ENCODE measurements at places on chromosomes 6 and 20.

DNA sequence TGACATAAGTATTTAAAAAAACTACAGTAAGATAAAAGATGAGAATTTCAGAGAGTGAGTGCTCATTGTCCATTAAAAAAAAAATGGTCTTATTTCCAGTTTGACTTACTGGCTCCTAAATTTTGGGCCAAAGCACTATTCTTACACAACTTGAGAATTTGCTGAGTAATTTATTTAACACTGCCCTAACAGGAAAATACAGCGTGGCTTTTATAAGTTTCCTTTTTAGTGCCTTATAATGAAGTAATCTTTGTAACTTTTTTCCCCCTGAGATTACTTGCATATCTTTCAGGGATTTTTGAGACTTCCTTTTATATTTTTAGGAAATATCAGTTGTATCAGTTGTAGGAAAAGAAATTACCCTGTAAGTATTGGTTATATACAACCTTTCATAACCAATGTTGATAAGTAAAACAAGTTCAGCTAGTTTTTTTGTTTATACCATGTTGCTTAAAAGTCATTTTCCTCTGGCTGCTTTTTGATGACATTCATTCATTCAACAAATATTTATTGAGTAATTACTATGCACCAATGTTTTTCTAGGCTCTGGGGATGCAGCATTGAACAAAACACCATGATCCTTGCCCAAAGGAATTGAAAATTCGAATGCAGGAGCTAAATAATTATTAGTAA, 106.4 kb upstream of the SGK1 start:
- no peak for DNase-seq

GRCh38 chr20:40931410-40932044, 97.1 kb upstream of the TOP1 start:
- DNase-seq, result no peak

- DNase-seq, result no peak
Measured at GRCh38 chr6:70353448-70353847, 50.6 kb upstream of the COL9A1 start.

DNA sequence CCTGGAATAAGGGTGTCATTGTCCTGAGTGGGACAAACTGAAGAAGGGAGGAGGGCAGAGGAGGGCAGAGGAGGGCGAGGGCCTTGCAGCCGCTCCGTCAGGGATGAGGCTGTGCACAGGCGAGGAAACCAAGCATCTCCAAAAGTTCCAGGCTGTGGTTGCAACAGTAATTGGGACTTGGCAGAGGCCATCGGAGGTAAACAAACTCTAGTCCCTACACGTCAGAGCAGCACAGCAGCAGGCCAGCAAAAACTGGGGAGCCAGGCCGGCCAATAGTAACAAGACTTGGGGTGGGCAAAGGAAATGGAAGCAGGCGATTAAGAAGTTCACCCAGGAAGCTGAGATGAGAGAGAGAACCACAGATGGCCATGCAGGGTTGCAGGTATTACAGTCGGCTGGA, 142.8 kb downstream of the SMOC2 start:
- DNase-seq, result no peak

DNA sequence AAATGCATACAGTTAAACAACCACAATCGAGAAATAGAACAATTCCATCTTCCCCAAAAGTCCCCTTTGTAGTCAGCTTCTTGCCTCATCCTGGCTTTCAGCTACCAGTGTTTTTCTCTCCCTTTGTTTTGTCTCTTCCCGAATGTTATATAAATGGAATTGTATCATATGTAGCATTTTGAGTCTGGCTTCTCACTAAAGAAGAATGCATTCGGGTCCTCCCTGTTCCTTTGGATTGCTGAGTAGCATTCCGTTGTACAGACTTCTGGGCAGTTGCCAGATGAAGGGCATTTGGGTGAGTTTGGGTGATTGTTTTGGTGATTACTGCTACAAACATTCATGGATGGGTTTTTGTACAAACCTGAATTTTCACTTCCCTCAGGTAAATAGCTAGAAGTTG, 27.8 kb downstream of the PRPH2 start:
- DNase-seq, result no peak

DNA sequence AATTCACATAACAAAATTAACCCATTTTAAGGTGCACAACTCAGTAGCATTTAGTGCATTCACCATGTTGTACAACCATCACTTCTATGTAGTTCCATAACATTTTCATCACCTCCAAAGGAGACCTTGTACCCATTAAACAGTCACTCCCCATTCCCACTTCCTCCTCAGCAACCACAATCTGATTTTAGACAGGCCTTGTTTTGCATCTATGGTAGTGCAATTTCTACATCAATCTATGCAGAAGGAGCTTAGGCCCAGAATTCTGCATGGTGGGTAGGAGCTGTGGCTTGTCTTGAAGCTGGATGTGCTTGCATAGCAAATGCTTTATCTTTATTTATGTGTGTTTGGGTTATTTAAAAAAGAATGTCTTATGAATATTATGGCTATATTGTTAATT, 13.5 kb upstream of the HLA-DQA1 start:
- DNase-seq, result no peak

GRCh38 chr6:15176816-15177370, 69.0 kb upstream of the JARID2 start:
- DNase-seq, result no peak

GRCh38 chr6:8530785-8531435, 95.6 kb upstream of the SLC35B3 start:
- DNase-seq, result no peak

GRCh38 chr6:68040312-68040778, 594.7 kb upstream of the ADGRB3 start:
- DNase-seq, result peak; percentile 66

DNA sequence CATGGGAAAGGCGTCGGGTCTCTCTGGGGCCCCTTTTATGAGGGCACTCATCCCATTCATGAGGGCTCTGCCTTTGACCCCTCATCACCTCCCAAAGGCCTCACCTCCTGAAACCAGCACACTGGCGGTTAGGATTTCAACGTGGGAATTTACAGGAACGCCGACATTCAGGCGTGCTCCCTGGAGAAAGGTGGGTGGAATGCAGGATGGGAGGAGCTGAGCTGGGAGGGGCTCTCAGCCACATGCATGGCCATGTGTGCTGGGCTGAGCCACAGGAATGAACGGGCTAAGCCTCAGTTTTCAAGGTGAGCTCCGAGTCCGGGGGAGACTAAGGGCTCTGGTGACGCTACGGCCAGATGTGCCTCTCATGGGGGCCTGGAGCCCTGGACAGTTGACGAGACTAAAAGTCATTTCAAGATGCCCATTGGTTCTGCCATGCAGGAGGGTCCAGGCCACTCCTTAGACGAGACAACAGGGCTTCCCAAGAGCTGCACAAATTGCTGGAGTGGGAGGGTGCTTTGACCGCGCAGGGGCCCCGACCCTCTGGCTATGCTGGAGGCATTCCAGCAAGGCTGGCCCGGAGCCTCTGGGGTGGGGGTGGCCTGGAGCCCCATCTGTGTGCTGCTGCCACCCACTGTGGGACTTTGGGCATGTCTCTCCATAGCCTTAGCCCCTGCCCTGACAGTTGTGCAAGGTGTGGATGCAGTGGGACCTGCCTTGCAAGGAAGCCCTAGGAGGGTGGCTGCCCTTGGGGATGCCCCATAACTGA, 3.8 kb upstream of the ARFGAP1 start:
- DNase-seq, result no peak

DNA sequence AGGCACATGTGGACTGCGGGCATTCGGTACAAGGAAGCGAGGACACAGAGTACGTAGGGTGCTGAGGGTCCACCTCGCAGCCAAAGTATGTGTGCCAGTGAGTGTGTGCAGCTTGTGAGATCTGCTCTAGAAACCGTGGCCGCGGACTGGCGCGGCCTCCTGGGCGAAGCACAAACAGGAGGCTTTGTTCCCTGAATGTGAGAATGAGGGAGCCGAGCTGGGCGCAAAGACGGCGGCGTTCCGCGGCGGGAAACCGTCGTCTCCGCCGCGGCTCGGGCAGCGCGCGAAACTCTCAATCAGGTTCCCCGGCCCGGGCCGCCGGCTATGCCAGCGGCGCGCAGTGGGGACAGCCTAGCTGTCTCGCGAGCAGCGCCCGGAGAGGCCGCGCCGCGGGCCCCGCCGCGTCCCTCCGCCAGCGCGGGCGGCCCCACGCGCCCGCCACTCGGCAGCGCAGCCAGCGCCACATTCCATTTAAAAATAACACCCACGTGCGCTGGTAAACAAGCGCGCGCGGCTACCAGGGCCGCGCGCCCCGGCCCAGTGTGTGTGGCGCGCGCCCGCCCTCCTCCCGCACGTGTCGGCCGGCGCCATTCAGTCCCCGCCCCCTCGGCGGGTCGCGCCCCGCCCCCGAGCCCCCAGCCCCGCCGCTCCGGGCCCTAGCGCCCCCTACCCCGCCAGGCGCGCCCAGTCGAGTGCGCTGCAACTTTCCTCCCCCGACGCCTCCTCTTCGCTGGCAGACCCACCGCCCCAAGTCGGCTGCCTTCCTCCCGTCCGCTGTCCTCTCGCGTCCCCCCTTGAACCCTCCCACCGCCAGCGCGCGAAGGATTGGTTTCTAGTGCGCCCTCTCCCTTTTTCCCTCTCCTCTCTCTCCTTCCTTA, 3.0 kb upstream of the FOXO3 start:
- no peak for DNase-seq

GRCh38 chr6:120903836-120904235, 430.4 kb downstream of the TBC1D32 start:
- peak; percentile 2 for DNase-seq

GRCh38 chr6:26278536-26278935, 86.5 kb upstream of the BTN3A2 start:
- DNase-seq, result no peak
